IPS DF 19.7 (cell line): ENCODE measurements at places on chromosomes 2 and 18.

GRCh38 chr2:177225965-177226360 is 13.4 kb downstream of the HNRNPA3 start:
- no peak for DNase-seq

DNA sequence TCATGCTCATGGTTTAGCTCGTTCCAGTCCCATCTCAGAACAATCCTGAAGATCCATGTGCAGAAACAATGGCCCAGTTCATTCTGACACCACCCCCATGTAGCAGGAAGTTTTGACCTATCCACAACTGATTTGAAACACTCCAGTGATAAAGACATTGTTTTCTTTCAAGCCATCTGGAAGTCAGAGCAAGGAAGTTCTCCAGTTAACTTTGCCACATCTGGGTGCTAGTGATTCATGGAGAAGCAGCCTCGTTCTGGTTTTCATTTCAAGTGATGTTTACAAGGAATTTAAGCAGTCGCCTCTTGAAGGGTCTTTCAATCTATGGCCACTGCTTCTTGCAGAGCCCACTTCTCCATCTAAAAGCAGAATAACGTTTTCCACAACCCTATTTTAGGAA is 36.6 kb upstream of the TWIST2 start:
- DNase-seq, result no peak

DNA sequence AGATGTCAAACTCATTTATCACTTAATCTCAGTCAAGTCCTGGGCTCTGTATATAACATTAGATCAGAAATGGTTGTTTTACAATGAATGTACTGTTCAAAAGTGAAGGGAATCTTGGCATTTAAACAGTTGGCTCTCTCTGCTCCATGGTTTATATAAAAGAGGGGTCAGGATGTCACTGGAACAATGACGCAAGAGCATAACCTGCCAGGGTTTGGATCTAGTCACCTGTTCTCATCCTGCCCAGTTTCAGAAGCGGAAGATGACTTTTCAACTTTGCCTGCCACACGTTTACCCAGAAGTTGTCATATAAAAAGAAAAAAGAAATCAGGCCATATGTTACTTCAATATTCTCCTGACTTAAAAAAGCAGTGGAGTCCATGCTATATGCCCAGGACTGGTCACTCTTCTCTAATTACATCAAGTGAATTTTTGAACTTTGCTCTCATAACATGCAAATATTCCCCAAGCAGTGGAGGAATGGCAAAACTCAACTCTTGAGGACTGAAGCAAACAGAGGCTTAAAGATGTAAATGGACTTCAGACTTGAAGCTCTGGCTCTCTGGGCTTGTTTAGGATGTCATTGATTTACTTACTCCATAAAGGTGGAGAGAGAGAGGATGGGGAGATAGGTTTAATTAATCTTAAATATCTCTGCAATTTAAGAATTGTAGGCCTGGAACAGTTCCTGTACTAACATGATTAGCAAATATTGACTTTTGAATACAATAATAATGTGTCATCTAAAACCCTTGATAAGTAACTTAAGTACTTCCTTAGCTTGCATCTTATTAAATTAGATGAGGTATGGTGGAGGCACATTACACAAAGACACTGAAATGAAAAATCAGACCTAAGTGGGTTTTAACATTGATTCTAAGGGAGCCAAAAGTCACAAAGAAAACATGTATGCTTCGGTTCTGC is 58.3 kb downstream of the ETAA1 start:
- DNase-seq, result no peak

DNA sequence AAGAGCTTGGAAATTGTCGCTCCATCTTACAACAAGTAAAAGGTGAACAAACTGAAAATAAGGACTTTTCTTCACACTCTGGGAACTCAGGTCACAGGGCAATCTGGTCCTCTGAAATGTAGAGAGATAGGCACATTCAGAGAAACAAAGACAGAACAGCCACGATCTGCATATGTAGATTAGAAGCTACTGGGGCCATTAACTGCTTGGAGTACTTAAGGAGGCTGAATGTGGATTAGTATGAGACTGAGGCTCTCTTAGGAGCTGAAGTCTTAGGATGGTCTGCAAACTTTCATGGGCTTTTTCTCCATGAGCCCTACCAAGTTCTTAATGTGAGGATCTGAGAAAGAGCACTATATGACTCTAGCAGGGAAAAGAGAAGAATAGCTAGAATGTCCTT is 265.3 kb upstream of the NXPH2 start:
- peak; percentile 56 for DNase-seq

DNA sequence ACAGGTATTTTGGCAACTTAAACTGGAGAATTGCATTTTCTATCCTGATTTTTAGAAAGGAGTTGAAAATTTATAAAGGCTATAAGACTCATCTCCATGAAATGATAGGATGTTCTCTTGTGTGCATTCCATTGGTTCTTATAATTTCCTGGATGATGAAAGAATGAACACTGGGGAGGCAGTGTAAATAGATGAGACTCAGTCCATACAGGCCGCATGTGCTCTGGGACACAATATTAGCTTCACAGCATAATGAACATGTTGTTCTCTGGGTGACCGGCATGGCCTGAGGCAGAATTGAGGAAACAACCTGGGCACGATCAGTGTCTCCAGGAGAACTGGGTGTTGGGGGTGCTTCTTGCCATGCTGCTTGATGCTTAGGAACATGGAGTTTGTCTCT is 38.8 kb downstream of the AOX1 start:
- no peak for DNase-seq

- no peak for DNase-seq
Observed at GRCh38 chr2:73837847-73838585, 9.3 kb downstream of the STAMBP start.

DNA sequence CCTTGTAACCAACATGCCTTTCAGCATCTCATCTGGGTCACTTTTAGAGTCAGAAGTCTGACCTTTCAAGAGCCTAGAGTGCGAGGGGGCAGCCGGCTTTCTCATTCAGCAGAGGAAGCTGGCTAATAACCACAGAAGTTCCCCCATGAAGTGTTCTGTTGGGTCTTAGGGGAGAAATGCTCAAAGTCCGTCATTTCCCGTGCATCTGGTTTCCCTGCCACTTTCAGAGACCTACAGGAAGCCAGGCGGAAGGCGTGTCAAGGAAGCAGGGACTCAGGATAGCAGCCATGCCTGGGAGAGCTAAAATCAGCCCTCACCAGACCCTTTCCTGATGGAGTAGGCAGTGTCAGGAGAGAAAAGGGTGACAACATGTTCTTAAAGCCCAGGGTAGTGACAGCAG is 301.8 kb upstream of the ID2 start:
- DNase-seq, result no peak

DNA sequence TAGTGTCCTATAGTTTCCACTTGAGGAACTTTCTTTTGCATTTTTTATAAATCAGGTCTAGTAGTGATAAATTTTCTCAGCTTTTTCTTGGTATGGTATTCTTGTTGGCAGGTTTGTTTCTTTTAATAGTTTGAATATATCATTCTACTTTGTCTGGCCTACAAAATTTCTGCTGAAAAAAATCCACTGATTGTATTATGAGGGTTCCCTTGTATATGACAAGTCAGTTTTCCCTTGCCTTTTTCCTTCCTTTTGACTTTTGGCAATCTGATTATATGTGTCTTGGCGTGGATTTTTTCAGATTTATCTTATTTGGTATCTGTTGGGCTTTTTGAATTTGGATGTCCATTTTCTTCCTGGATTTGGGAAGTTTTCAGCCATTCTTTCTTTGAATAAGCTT is 41.9 kb downstream of the MOCOS start:
- DNase-seq, result no peak

- no peak for DNase-seq
Observed at GRCh38 chr2:128281852-128282245, 36.8 kb downstream of the HS6ST1 start.

DNA sequence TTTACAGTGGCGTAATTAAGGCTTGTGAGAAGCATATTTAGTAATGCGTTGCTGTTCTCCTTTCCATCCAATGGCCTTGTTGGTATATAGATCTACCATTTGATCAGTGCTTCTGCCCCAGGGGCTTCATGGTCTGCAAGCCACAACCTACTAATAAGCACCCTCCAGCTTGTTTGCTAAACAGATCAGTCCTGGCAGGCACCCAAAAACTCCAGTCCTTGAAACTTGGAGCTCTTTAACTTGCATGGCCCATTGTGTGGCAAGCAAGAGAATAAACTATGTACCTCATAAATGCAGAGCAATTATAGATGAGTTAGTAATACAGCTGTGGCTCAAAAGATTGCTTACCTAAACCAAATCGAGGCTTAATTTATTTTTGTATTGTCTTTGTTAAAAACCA is 158.5 kb downstream of the FTCDNL1 start:
- DNase-seq, result no peak

- DNase-seq, result peak; percentile 47
Observed at GRCh38 chr2:155815851-155816250, 516.7 kb downstream of the NR4A2 start.

DNA sequence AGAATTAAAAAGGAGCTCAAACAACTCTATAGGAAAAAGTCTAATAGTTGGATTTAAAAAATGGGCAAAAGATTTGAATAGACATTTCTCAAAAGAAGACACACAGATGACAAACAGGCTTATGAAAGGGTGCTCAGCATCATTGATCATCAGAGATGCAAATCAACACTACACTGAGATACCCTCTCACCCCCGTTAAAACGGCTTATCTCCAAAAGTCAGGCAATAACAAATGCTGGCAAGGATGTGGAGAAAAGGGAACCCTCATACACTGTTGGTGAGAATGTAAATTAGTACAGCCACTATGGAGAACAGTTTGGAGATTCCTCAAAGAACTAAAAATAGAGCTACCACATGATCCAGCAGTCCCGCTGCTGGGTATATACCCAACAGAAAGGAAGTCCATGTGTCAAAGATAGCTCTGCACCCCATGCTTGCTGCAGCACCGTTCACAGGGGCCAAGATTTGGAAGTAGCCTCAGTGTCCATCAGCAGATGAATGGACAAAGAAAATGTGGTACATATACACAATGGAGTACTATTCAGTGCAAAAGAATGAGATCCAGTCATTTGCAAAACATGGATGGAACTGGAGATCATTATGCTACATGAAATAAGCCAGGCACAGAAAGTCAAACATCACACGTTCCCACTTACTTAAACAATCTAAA is 46.7 kb upstream of the B3GNT7 start:
- DNase-seq, result no peak

GRCh38 chr2:122704109-122704563 is 948.7 kb downstream of the TSN start:
- no peak for DNase-seq

DNA sequence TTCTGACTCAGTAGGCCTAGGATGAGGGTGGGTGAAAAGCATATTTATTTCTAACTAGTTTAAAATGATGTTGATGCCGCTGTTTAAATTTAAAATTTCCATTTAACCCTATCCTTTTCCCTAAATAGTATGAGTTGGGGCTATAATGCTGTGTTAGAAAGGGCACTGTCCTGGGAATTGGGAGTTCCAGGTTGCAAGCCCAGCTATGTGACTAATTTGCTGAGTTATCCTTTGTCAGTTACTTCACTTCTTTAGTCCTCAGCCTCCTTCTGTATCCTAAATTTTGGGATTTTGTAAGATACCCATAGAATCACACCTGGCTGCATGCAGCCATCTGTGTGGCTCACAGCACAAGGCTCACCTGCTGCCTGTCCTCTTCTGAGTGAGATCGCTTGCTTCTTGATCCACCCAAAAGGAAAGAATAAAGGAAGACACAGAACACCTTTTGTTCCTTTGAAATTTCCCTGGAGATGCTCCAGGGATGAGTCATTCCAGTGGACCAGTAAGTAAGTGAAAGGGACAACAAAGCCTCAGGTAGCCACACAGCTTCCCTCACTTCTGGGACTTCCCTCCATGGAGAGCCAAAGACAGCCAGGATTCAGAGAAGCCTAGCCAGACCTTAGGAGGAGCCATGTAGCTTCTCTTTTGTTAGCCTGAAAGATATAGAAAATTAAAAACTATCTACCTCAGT is 97.2 kb downstream of the DTNA start:
- DNase-seq, result peak; percentile 83

DNA sequence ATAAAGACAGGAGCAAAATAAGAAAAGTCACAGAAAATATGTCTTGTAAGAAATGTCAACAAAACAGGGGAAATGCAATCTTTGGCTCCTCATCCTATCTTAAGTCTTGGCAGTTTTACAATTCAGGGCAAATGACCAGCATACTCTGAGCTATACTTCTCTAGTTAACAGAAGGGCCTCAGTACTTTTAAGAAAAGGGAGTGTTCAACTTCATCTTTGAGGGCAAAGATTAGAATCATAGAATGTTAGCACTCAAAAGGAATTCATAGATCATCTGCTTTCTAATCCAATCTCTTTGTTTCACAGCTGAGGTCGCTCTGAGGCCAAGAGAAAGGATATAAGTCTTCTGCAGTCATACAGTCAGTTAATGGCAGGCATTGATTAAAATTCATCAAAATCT is 174.0 kb upstream of the NT5C1B start:
- no peak for DNase-seq

GRCh38 chr2:239576784-239577685 is 176.2 kb upstream of the HDAC4 start:
- DNase-seq, result no peak

GRCh38 chr18:9221040-9221439 is 84.5 kb downstream of the ANKRD12 start:
- DNase-seq, result no peak
